ENCODE measurements at places on chromosomes 2 and 18.

GRCh38 chr2:159921752-159922404 lies 123.9 kb upstream of the CD302 start:
- DNase-seq, result peak; percentile 49

DNA sequence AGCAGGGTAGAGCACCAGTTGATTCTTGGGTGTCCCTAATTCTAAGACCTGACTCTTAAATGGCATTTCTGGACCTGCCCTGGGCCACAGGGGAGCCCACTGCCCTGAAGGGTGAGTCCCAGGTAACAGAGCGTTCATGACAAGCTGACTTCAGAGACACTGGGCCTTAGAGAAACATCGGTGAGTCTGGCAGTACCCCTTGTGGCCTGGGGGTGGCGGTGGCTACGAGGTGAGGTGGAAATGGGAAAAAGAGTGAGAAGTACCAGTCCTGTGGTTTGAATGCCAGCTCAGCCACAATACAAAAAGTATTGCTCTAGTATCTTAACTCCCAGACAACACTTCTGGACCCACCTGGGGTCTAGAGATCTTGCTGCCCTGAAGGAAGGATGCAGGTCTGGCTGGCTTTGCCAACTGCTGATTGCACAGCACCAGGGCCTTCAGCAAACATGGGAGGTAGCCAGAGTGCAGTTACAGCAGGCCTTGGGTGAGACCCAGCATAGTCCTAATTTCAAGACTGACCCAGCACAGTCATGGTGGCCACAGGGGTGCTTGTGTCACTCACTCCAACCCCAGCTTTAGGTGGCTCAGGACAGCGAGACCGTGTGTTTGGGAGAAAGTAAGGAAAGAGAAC lies 44.5 kb downstream of the USP34 start:
- DNase-seq, result peak; percentile 48

- DNase-seq, result no peak
Observed at GRCh38 chr2:237182422-237183123, 96.9 kb downstream of the COPS8 start.

- no peak for DNase-seq
Observed at GRCh38 chr2:220662431-220662830, 909.7 kb downstream of the EPHA4 start.

- no peak for DNase-seq
Observed at GRCh38 chr2:203394519-203395227, 66.5 kb downstream of the ABI2 start.

GRCh38 chr2:41967476-41968181 lies 80.2 kb upstream of the PKDCC start:
- DNase-seq, result no peak

- no peak for DNase-seq
Observed at GRCh38 chr2:240449764-240450531, 14.5 kb downstream of the GPC1 start.

DNA sequence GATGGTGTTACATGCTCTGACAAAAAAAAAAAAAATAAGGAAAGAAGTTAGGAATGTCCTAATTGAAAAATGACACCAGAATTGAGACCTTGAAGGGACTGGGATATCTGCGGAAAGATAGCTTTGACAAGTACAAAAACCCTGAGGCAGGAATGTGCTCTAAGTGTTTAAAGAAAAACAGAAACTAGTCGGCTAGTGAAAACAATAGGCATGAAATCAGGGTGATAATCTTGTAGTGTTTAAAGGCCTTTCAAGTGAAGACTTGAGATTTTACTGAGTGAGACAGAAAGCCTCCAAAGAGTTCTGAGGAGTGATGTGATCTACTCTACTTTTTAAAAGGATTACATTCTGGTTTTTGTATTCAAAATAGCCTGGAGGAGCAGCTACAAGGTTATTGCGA lies 107.4 kb downstream of the COBLL1 start:
- no peak for DNase-seq

GRCh38 chr2:127056631-127057370 lies 50.2 kb downstream of the BIN1 start:
- DNase-seq, result no peak

- DNase-seq, result no peak
Observed at GRCh38 chr2:207662203-207662602, 37.0 kb upstream of the METTL21A start.

GRCh38 chr2:153068915-153069314 lies 350.5 kb downstream of the ARL6IP6 start:
- DNase-seq, result no peak

- no peak for DNase-seq
Observed at GRCh38 chr2:64525317-64525613, 1.1 kb downstream of the AFTPH start.

GRCh38 chr2:144959416-144959815 lies 439.5 kb upstream of the ZEB2 start:
- no peak for DNase-seq

GRCh38 chr2:101080211-101081068 lies 70.7 kb downstream of the TBC1D8 start:
- no peak for DNase-seq

DNA sequence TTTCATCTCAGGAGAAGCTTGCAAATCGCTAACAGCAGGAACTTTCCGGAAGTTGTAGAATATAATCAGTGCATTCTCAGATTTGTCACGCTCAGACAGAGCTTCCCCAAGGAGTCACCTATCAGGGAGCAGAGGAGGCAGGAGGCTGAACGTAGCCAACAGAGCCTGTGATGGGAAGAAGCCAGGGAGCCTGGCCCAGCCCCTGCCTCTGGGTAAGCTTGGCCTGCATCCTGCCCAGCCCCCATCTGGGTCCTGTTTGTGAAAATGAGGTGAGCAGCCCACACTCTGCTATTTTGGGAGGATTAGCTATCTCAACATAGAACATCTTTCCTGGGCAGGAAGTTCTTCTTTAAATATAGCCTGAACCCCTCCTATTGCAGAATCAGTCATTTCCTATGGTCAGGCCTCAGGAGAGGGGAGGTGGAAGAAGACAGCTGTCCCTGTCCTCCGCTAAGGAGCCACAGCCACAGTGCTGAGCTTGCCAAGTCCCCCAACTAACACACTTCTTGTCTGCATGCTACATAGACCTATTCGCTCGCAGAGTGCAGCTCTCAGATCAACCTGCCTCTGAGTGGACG lies 19.2 kb upstream of the PKDCC start:
- DNase-seq, result no peak

GRCh38 chr2:182110347-182110746 lies 124.7 kb downstream of the PPP1R1C start:
- DNase-seq, result no peak
